Iris pigment epithelial cell (primary cell): ENCODE measurements at places on chromosomes 13 and 19.

DNA sequence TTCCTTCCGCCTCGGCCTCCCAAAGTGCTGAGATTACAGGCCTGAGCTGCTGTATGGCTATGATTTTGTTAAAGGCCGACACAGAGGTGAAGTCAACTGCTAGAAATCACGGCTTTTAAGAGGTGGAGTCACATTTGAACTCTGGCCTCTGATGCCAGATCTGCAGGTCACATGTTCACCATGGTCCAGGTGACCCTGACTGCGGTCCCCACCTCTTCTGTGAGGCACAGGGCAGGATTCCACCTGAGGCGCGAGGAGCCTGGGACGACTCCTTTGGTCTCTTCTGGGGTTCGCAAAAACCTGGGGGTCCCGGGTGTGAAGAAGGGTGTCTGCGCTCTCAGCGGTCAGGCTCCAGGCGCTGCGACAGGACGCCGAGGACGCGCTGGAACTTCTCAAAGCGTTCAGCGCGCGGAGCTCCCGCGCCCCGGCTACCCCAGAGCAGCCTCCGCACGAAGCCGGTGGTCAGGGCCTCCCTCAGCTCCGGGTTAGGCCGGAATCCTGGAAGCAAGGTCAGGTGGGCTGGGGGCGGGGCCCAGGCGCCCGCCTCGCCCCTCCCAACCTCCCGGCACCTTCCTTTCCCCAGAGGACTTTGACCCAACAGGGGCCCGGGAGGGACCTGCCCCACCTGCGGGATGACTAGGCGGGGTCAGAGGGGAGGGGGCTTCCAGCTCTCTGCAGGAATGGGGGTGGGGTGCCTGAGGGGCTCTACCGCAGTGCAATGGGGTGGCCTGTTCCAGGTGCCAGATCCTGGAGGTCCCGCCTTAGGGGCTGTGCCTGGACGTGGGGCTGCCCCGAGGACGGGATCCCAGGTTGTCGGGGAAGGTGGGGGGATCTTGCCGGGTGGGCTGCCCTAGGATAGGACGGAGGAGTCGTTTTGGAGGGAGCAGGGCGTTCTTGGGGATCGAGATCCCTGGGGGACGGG is 13.0 kb downstream of the TRIP10 start:
- DNase-seq, result no peak

DNA sequence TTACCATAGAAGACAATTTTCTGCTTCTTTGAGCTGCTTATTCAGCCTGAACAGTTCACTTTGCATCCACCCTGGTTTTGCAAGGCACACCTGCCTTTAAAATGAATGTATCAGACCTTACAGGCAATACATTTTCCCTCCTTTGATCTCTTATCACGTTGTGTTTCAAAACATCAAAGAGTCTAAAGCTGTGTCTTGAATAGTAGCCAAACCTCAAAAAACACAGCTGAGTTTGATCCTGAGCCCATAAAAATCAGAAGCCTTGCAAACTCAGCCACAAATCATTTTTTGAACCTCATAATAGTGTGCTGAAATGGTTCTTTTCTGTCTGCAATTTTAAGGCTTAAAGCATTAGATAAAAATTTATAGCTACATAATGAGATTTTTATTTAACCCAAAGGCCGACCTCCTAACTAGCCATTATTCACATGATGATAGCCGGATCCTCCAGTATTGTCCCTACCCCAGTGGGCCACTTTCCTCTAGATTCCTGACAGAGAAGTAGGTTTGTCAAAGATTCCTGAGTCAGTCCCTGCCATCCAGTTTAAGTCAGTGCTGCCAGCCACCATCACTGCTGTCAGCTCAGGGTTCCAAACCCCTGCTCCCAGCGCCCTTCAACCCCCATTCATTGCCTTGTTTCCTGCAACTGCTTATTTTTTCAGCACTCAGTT is 71.8 kb downstream of the CAB39L start:
- DNase-seq, result peak; percentile 38

- peak; percentile 76 for DNase-seq
These were observed 4.4 kb downstream of the WASF3 start for GRCh38 chr13:26561651-26562511.

DNA sequence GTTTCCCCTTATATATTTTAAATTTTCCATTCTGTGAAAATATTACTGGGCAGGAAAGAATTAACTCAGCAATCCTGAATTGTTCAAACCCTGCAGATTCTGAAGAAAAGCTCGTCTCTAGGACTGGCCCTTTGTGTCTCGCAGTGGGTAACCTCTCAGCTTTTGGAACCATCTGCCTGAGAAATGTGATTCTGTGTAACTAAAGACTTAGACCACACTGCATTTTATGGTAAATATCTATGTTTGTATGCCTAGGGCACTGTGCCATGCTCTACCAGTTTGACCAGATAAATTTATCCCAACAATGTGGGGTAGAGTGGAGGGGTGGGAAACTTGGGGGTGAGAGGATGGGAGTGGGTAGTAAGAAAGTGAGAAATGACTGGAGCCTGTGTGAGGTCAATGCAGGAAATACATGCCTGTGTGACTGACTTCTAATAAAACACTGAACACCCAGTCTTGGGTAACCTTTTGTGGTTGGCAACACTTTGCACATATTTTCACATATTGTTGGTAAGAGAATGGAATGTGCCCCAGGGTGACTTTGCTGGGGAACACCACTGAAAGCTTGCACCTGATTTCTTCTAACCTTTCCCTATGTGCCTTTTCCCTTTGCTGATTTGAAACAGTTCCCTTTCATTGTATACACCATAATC is 1181.9 kb downstream of the OLFM4 start:
- DNase-seq, result no peak

DNA sequence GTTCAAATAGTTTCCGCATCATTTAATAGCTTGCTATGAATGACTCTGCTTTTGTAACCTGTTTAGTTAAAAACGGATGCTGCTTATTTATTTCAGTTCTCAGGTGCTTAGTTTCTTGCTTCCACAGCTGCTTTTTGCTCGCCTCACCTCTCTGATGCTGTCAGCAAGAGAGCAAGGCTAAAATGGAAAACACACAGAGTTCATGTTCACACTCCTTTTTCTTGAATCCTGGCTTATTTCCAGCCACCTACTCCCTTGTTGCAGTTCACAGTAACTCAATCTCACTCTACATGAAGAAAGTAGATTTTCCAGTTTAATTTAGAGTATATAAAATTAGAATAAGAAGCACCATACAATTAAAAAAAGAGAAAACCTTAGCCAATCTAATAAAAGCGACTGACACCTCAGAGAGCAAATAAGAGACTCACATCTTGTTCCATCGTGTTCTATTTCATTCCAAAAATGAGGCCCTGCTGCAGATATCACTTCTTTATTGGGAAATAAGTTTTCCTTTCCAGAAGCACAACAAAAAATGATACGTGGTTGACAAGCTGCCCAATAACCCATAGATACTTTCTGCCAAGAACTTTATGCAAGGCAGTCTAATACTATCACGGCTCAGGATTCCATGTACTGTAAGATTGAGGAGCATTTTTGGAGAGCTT is 326.1 kb upstream of the SLITRK1 start:
- no peak for DNase-seq

DNA sequence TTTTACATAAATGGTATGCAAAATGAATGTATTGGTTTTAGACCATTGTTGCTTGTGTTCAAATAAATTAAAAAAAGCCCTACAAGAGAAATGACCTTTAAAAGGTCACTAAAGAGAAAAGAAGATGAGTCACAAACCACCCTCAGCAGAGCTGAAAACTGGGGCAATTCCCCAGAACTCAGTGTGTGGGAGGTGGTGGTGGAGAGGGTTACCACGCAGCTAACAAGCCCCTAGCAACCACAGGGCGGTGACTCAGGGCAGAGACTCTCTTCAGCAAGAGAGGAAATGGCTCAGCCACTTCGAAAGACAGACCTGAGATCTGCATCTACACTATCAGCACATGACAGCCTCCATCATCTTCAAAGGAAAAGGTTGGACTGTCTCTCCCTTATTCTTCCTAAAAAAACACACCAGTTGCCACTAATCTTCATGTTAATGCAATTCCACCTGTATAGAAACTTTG is 29.4 kb upstream of the NDFIP2 start:
- DNase-seq, result peak; percentile 98

DNA sequence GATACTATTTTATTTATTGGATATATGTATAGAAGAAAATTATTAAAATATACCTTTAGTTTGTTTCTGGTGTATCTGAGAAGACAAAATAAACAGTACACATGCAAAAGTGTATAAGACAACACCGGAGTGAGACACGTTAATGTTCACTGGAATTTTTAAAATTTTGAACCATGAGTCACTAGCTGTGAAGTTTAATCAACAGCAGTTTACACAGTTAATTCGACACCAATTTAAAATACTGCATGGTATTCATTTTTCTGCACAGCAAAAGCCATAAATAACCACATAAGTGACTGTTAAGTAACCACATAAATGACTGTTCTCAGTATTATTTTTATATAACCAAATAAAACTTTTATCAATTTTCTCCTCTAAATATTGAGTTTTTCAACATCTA is 418.7 kb upstream of the NBEA start:
- no peak for DNase-seq

GRCh38 chr13:49859560-49859959 is 67.1 kb upstream of the KPNA3 start:
- peak; percentile 95 for DNase-seq

DNA sequence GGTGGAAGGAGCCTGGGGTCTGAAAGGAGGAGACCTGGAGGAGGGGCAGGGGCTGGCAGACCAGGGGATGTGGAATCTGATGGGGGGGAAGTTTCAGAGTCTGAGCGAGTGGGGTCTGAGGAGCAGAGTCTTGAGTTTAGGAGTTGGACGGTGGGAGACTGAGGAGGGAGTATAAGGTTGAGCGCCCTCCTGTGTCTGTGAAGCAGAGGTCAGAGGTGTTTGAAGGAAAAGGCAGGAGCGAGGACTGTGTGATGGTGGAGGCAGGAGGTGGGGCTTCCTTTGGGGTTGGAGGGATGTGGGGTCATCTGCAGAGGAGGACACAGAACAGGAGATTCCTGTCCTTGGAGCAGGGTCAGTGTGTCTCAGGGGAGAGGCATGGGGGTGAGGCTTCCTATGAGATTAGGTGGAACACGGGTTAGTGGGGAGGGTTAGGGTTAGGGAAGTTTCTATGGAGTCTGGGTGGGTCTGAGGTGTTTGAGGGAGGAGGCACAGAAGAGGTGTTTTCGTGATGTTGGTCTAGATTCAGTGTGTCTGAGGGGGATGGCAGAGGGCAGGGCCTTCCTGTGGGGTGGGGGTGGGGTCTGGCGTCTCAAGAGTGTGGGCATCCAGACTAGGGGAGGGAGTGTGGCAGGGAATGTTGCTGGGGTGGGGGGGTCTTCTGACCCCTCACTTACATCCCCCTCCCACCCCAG is 8.3 kb downstream of the RYR1 start:
- DNase-seq, result no peak

DNA sequence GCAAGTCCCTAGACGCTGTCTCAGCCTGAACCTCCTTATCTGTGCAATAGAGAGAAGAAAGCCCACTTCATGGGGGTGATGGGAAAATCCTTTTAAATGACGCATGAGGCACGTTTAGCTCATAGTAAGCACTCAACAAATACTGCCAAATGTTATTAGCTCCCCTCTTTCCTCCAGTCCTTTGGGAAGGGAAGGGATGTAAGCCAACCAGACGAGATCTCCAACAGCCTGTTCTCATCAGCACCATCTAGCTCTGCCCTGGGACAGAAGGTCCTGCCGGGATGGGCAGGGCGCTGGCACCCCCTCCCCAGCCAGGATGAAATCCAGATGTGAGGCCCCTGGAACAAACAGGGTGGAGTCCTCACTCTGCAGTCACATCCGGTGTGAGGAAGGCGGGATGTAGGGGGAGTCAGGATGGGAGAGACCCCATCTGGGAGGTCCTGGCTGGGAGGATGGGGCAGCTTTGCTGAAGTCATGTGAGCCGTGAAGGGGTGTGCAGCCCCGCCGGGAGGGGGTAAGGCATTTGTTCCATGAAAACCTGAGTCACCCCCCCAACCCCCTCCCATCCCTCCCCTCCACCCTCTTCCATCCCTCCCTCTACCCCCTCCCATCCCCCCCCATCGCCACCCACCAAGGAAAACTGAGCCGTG is 4.6 kb downstream of the S1PR2 start:
- DNase-seq, result peak; percentile 75

GRCh38 chr19:29806098-29806866 is 5.5 kb upstream of the CCNE1 start:
- DNase-seq, result peak; percentile 80

GRCh38 chr13:69168436-69168835 is 939.2 kb upstream of the ATXN8OS start:
- DNase-seq, result no peak

DNA sequence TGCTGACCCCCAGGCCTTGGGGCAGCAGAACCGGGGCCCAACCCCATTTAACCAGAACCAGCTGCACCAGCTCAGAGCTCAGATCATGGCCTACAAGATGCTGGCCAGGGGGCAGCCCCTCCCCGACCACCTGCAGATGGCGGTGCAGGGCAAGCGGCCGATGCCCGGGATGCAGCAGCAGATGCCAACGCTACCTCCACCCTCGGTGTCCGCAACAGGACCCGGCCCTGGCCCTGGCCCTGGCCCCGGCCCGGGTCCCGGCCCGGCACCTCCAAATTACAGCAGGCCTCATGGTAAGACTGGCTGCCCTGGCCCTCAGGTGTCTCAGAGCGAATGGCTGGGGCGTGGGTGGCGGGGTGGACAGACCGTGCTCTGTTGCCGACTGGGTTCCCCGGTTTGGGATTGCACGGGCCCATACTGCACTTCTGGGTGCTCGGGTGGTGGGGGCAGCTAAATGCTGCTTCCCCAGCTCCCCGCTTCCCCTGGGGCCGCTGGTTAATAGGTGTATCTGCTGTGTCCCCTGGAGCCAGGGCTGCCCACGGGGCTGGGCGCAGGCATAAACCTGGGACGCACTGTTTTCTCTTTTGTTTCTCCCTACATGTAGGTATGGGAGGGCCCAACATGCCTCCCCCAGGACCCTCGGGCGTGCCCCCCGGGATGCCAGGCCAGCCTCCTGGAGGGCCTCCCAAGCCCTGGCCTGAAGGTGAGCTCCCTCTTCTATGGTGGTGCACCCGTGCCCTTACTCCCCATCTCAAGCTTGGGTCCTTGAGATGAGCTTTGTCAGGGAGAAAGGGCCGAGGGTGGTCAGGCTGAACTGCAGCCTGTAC is 25.7 kb downstream of the SMARCA4 start:
- DNase-seq, result no peak

DNA sequence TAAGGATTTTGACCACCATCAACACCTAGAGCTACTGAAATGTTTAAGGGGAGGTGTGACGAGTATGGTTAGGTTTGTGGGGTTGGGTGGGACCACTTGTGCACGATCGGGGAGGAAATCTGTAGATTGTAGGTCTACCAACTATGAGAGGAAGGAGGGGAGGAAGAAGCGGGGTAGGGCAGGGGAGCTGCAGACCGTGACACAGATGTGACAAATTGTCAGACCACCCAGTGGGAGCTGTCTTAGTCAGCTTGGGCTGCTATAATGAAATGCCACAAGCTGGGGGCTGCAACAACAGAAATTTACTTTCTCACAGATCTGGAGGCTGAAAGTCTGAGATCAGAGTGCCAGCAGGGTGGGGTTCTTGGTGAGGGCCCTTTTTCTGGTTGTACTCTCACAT is 62.2 kb upstream of the ARGLU1 start:
- no peak for DNase-seq
